ENCODE measurements at places on chromosomes 1 and 21.

- DNase-seq: no peak
Observed at GRCh38 chr1:20266141-20266540, 24.5 kb upstream of the VWA5B1 start.

DNA sequence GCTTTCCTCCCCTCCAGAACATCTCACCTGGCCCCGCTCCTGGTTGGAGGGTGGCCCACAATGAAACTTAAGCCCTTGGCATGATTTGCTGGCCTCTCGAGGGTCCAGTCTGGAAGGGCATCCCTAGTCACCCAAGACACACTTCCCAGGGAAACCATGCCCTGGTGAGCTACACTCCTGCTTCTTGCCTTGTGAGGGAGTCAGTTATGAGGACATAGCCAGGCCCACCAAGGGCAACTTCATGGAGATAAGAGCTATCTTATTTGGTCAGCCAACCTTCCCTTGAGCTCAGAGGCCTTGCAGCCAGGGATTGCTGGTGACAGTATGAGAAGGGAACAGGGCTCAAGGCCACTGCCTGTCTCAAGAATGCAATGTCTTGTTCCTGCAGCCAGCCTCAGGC, 9.7 kb downstream of the TNR start:
- DNase-seq: no peak

DNA sequence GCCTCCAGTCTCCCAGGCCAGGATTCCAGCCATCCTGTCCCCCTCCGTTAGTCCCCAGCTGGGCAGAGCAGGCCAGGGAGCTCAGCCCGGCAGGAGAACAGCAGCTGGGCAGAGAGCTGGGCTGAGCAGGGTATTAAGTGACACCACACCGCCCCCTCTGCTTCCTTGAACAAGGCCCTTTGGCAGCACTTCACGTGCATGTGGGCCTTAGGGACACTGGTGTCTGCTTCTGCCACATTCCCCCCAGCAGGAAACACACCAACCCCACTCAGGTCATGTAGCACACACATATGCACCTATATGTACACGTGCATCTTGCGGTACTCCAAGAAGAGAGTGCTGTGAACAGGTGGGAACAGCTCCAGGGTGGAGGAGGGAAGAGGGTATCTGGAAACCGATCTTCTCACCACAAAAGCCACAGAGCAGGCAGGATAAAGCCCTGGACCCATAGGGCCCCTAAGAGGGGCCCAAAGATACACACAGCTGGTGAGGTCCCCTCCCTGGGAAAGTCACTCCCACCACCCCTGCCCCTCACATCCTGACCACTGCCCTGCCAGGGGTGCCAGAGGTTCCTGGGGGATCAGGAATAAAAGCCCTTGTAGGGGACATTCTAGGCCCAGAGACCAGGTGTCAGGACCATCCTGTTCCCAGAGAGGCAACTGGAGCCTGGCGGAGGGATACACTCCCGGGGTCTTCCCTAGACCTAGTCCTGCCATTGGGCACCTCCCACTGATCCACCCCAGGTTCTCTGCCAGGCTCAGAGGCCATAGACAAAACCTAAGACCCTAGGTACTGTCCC, 4.5 kb downstream of the EPHA2 start:
- no peak for DNase-seq

DNA sequence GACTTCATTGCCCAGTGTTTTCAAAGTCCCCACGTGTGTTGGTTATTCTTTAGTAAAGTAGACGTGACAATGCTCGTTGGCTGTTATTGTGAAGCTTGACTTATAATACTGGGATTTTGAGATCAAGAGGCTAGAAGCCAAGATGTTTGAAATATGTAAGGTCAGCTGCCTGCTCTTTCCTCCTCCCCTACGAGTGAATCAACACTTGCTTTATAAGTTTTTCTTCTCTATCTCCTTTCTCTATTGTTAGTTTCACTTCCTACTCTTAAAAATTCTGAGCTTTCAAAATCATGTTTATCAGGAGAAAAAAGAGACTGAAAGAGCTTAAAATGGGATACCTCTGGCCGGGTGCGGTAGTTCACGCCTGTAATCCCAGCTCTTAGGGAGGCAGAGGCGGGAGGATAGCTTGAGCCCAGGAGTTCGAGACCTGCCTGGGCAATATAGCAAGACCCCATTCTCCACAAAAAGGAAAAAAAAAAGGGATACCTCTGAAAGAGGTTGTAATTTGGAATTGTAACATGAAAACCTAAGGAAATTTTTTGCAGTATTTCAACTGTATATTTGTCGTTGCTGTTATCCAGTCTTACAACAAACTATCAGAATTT, 72.0 kb downstream of the EPB41 start:
- no peak for DNase-seq

DNA sequence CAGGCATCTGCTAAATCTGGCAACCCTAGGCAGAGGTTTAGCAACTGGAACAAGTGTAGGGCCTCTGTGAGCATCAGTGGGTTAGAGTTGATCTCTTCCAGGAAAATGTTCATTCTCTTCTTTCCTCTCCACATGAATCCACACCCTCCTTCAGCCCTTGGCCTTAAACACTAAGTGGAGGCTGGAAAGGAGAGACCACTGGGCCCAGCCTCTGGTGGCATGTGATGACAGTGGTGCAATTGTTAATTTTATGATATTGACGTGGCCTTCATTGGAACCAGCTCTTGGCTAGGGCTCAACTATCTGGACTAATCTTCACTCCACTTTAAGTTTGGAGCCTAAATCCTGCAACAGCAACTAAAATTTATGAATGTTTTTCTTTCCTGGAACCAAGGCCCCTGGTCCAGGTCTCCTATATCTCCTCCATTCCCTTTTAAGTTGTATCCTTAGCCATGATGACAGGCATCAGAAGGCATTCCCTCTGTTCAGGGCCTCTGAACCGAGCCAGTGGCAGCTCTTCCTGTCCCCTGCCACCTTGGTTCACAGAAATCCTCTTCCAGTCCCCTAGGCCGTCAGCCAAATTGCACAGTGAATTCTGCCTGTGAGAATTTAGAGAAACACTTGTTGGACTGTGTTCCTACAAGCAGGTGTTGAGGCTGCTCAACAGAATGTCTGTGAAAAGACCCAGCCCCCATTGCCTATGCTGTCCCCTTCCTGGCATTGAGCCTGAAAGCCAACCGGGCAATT, 132.2 kb downstream of the PSMG1 start:
- no peak for DNase-seq

DNA sequence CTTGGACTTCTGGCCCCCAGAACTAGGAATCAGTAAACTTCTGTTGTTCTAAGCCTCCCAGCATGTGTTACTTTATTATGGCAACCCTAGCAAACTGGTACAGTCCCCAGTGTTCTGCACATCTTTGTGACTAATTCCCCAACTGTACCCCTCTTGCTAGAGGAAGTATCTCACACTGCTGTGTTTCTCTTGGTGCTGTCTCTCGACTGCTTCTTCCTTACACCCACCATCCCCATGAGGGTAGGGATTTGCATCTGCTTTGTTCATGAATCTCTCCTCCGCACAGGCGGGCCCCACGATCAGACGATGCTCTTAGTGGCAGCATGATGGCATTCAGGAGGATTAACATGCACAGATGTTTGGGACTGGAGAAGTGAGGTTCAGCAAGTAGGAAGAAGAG, 46.7 kb downstream of the CLIC6 start:
- DNase-seq: no peak

DNA sequence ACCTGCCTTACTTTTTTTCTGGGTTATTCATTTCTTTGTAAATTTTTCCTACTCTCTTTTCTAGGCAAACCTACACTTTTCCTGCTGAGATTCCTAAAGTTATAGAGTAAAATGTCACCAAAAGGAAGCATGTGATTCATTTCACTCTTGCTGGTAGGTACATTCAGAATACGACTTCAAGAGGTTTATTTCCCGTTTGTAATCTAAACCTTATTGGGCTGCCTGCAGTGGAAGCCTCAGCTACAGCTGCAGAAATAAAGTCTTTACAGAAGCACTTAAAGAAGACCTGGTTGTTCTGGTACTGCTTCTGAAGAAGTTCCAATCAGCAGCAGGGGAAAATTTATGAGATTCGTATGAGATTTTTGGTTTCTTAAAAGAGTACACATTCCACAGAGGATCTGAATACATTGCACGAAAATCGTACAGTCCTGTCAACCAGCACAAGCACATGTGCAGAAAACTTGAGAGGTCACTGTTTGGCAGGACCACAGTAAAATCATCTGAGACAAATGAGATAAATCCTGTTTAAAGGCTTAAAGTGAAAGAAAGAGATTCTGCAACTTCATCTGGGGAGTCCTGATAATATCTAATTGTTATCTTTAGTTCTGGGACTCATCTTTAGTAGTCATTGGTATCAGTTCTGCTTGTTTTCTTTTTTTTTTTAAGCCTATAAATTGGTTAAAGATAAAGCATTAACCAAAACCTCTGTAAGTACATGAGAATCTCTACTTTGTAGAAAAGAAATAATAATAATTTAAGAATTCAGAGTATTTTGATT, 109.9 kb upstream of the ADGRL2 start:
- no peak for DNase-seq

DNA sequence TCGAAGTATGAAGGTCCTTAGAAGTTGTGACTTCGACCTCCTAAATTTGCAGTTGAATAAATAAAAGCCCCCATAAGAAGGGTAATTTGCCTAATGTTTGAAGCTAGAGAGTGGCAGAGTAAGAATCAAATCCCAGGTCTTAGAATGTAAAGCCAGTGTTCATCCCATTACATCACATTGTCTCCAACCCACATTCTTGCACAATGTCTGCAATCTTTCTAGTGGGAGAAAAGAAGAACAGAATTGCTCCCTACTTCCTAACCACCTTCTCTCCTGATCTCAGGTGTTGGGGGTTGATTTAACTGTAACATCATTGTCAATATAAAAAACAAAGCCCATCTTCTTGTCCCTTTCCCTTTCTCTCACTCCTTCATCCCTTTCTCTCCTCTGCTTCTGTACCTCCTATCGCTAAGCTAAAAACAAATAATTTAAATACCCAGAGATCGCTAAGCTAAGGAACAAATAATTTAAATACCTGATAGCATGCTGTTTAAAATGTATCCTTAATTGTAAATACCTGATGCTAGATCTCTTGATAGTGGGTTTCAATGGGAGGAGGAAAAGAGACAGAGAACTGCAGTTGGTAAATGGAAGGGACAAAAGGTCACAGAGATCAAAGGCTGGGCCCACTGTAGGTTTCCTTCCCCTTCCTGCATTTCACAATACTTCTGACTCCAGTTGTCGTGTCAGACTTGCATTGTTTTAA, 32.1 kb upstream of the CCDC190 start:
- no peak for DNase-seq

DNA sequence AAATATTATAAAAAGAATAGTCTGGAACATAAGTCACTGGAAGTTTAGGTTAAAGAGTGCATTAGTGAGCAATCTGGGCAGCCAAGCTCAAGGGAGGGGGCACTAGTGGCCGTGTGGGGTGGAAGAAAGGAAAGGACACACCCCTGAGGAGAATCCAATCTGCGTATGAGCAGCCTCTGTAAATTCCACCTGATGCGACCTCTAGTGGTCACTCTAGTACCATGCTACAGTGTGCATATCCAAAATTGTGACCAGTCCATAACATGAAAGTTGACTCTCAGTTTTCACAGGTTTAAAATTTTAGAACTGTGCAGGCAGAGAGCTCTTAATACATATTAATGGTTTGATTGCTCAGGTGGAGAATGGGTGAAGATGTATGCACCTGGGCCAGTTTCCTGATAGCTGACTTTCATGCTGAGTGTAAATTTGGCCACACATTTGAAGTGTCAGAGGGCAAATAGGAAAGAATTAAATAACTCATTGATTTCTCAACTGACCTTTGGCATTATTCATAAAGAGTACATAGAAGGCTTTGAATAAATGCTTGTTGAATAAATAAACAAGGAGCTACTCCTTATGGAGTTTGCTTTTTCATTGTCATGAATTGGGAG, 105.9 kb upstream of the C21orf91 start:
- DNase-seq: peak; percentile 8

DNA sequence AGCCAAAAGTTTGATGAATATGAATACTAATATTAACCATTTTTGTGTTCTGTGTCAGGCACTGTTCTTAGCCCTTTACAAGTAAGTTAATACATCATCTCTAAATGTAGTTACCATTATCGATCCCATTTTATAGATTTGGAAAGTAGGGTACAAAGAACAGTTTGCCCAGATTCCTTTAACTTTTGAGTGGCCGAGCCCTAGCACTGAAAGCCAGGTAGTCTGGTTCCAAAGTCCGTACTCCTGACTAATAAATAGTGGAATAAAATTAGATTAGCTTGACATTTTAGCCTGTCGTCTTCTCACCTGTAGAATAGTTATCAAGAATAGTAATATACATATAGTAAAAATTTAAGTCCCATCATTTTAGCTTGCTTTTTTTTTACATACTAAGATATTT, 70.6 kb downstream of the PTBP2 start:
- DNase-seq: no peak

DNA sequence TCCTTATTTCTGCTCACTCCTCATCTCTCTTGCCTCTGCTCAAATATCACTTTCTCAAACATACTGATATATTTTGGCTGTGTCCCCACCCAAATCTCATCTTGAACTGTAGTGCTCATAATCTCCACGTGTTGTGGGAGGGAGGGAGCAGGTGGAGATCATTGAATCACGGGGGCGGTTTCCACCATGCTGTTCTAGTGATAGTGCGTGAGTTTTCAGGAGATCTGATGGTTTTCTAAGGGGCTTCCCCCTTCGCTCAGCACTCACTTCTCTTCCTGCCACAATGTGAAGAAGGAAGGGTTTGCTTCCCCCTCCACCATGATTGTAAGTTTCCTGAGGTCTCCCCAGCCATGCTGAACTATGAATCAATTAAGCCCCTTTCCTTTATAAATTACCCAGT, 26.6 kb downstream of the ZBTB8OS start:
- DNase-seq: no peak

DNA sequence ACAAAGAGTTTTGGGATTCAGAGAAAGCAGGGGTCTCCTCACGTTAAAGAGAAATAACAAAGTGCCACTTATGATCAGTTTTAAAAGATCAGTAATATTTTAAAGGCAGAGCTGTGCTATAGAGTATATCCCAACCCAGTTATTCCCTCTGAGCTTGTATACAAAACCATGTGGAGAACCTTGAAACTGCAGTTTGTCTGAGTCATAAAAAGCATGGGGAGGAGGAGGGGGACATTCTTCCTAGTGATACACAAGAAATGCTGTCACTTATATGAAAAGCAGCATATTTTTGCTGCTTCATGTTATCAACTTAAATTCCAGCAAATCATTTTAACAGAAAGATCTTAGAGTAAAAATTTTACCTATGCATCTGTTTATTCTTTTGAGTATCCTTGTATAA, 244.5 kb downstream of the GPR52 start:
- DNase-seq: no peak

GRCh38 chr1:212645546-212646543, 37.3 kb downstream of the ATF3 start:
- DNase-seq: no peak

GRCh38 chr1:22509815-22510214, 53.5 kb upstream of the EPHA8 start:
- no peak for DNase-seq

DNA sequence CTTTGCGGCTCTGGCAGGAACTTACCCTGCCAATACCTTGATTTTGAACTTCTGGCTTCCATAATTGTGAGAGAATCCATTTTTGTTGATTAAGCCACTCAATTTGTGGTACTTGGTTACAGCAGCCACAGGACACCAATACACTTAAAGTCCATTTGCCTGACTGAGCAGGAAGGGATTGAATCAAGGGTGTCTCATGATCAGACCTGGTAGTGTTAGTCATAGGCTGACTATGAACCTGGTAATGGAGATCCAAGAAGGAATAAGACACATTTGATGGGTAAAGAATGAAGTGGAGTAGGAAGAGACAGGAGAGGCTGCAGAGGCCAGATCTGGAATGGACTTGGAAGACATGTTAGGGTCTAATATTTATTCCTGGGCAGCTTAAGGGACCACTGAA, 31.2 kb upstream of the MAP1LC3C start:
- no peak for DNase-seq
